ELF-1 (cell line): ENCODE measurements at places on chromosomes 13 and 19.

- DNase-seq: no peak
These were observed 246.5 kb upstream of the ARGLU1 start for GRCh38 chr13:106814463-106814862.

DNA sequence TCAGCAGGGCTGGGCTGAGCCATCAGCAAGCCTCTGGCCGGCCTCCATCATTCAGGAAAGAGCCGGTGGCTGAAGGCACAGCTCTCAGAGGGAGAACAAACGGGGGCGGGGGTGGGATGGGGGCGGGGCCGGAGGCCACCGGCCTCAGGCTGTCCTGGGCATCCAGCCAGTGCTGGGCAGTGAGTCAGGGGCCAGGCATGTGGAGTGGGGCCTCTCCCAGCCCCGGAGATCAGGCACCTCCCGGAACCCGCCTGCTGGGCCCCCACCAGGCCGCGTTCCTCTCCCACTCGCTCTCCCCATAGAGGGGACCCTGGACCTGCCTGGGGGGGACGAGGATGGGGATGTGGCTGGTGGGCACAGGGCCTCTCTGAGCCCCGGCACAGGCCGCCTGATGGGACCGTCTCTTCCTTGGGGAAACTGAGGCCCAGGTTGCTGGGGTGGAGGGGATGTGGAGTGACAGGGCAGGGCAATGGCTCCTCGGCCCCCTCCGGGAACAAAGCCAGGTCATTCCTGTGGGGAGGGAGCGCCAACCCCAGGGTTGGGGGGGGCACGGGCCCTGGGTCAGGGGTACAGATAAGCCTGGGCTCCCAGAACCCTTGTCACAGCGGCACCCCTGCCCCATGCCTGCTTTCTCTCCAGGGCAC lies 12.9 kb downstream of the SPC24 start:
- DNase-seq: peak; percentile 87

DNA sequence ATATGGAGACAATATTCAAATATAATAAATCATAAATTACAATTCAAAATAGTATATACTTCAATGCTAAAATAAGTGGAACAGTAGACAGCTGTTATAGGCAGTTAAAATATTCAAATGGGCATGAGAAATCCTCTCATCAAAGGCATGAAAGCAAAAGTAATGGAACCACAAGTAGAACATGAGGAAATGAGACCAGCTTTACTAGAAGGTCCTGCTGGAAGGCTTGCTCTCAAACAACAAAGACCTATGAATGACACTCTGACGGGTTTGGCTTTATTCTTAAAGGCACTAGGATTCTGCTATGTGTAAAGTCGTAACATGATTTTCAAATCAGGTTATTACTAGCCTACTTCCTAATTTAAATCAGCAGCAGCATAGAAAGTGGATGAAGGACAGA lies 148.1 kb downstream of the VWA8 start:
- no peak for DNase-seq

GRCh38 chr13:71773531-71773930 lies 93.5 kb downstream of the DACH1 start:
- no peak for DNase-seq

DNA sequence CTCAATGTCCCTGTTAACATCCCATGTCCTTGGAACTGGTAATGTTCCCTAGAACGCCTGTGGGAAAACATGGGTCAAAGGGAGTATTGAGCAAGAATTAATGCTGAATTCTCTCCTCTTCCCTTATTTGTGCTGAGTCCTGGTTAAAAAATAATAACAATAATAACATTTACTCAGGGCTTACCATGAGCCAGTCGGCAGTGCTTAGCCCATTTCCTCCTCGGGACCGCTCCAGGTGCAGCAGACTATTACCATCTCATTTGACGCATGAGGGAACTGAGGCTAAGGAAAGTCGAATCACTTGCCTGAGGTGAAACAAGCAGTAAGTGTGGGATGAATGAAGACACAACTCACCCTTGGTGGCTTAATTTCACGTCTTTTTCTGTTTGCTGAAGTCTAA lies 33.6 kb upstream of the SLC15A1 start:
- DNase-seq: no peak

DNA sequence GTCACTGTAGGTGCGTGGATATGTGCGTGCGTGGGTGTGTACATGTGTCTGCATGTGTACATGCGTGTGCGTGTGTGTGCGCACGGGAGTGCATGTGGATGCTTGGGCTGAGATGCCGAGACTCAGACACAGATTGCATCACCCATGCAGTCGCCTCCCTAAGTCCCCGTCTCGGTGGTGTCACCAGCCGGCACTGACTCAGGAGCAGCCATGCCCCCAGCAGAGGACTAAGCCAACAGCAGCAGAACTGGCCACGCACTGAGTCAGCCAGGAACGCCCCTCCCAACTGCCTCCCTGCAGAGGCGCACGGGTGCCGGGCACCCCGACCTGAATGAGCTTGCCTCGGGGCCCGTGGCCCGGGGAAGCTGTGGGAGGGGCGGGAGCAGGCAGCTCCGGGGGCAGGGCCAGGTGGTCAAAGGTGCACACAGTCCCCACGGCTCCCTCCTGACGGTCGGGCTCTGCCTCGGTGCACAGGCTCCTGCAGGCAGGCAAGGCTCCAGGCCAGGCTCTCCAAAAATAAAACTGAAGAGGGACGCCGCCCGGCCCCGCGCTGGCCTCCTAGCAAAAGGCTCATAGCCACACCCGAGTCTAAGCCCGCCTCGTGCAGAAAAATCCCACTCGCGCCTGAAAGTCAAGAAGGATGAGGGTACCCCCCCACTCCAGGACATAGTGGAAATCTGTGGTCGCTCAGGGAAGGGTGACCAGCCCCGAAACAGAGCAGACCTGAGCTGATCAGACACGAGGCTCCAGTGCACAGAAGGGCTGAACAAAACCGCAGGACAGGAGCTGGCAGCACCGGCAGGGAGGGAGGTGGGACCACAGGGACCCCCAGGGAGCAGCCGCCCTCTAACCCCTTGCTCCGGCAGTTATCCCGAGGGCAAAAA lies 49.2 kb downstream of the GADD45B start:
- peak; percentile 74 for DNase-seq

GRCh38 chr19:48344892-48345291 lies 18.8 kb downstream of the TMEM143 start:
- DNase-seq: no peak
